ENCODE measurements at places on chromosomes 1 and 21.

DNA sequence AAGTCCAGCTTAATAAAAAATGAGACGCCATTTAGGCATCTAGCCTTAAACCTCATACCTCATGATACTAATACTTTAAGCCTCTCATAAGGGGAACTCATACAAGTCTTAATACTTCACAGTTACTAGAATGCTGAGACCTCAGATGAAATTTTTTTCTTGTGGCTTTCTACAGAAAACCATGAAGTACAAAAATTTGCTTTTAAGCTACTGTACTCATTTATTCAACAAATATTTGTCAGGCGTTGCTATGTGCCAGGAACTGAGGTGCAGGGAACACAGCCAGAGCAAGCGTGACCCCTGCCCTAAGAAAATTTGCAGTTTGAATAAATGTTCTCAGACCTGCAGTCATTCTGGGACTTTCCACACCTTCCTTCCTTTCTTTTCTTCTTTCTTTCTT, 150.6 kb downstream of the MRPL39 start:
- DNase-seq, result no peak

GRCh38 chr1:220272047-220272840, at the start of gene RAB3GAP2:
Gene RAB3GAP2 (minus strand): TSS chr1:220272453. CDS start chr1:220272337, 116 bp downstream.
- peak; percentile 98 for DNase-seq

- DNase-seq, result no peak
Observed at GRCh38 chr1:224273641-224274040, 56.3 kb downstream of the NVL start.

DNA sequence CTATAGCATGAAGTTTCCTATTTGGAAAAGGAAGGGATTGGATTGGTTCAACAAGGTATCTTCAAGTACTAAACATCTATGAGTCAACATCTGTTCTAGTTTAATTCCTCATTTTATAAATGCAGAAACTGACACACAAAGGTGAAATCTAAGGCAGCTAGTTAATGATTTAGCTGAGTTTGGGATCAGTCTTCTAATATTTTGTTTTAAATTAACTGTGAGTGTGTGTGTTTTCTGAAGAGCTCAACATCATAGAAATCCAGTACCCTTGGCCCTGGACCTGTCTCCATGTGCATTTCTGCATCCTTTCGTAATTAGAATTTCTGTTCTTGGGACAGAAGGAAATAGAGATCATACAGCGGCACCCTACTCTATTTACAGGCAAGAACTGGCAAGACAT, 105.9 kb downstream of the RGS2 start:
- DNase-seq, result no peak

GRCh38 chr1:211908453-211908852, 77.9 kb upstream of the LPGAT1 start:
- no peak for DNase-seq

DNA sequence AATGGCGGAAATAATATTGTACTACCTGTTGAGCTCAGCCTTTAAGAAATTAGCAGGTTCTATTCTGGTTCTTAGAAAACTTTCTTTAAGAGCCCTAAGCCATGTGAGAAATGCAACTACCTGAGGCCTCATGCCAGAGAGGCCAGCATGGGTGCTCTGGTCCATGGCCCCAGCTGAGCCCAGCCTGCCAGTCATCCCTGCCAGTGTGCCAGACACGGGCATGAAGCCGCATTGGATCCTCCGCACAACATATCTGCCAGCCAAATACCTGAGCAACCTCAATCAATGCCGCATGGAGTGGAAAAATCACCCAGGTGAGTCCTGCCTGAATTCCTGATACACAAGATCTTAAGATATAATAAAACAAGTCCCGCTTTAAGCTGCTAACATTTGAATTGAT, 91.8 kb downstream of the C21orf91 start:
- DNase-seq, result no peak

GRCh38 chr21:43307677-43308070, 119.3 kb downstream of the SIK1 start:
- DNase-seq, result no peak

DNA sequence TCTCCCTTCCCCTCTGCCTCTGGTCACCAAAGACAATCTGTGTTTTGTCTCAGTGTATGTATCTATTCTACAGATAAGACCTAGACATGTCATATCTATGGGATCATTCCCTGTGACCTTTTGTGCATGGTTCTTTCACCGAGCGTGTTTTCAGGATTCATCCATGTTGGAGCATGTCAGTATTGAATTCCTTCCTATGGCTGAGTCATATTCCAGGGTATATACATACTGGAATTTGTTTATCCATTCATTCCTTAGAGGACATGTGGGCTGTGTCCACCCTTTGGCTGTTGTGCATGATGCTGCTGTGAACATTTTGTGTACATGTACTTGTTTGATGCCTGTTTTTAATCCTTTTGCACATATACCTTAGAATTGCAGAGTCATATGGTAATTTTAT, 69.9 kb downstream of the NFASC start:
- no peak for DNase-seq

GRCh38 chr1:219871427-219872057, 56.8 kb downstream of the SLC30A10 start:
- DNase-seq, result no peak

GRCh38 chr1:66073388-66073787, 280.7 kb downstream of the PDE4B start:
- DNase-seq, result no peak

DNA sequence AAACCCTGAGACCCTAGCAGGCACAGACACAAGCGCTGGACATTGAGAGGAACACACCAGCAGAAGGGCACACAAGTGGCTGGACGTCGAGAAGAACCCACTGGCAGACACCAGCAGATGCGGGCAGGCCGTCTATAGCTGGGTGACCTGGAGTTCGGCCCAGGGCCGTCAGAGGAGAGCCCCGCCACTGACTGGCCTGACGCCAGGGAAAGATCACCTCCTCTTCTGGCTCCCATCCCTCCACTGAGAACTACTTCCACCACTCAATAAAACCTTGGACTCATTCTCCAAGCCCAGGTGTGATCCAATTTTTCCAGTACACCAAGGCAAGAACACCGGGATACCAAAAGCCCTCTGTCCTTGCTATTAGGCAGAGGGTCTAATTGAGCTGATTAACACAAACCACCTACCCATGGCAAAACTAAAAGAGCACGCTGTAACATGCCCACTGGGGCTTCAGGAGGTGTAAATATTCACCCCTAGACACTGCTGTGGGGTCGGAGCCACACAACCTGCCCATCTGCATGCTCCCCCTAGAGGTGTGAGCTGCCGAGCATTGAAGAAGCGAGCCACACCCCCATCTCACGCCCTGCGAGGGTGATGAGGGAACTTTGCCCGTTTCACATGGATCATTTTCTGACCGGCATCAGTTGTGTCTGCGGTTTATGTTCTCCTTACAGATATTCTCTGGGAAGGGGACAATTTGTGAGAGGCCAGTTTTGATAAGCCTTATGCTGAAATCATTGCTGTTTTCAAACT, 104.8 kb downstream of the HLX start:
- DNase-seq, result no peak

- no peak for DNase-seq
Observed at GRCh38 chr1:65104854-65105534, 43.0 kb upstream of the AK4 start.

GRCh38 chr21:14312871-14313270, 70.1 kb downstream of the HSPA13 start:
- DNase-seq, result no peak

DNA sequence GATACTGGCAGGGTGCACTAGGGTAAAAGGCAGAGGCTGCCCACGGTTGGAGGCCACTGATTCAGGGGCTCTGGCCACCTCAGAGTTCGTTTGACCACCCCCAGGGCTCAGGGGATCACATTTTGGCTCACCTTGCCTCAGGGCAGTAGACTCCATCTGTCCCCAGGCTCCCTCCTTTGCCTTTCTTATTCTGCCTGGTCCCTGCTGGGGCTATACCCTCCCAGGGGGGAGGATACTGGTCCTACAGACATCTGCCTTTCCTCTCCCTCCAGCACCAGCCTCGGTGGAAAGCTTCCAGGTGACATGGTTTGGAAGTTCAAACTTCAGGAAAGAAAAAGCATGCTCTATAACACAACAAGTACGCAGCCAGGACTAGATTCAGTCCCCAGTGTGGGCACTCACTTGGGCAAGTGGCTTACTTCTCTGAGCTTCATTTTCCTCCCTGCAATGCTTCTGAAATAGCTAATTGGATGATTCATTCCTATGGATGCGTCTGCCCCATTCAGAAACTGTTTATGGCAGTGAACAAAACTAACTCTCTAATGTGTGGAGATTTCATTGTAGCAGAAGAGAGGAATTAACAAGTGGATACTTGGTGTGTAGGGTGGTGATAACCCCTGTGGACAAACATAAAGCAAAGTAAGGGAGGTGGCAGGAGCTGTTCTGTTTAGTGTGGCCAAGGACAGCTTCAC, 154.8 kb downstream of the TRABD2B start:
- DNase-seq, result no peak

- no peak for DNase-seq
Observed at GRCh38 chr1:9028921-9029705, 2.9 kb upstream of the SLC2A7 start.

- no peak for DNase-seq
Observed at GRCh38 chr1:180585994-180586359, 27.2 kb downstream of the OVAAL start.

Data from NCI-H2081 (cell line).